GM18507 (cell line): ENCODE measurements at places on chromosomes 7 and 10.

GRCh38 chr7:6237011-6237410, 35.4 kb downstream of the CYTH3 start:
- DNase-seq = no peak

DNA sequence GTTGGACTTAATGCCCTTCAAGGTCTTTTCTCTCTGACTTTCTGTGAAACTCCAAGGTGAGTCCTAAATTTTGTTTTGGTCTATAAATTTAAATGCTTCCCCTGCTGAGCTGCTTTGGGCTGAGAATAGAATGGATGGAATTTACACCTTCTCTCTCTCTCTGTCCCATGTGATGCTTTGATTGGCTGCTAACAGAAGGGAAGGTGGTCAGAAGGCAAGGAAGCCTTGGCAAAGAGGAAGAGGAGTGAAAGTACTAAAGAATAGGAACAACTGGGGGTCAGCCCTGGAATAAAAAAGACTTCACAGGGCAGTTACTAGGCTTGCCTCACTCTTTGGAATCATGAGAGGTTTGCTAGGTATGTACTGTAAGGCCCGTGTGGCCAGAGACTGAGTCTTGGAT, 260.2 kb downstream of the AUTS2 start:
- DNase-seq = no peak

GRCh38 chr7:673681-674453, 52.6 kb upstream of the DNAAF5 start:
- DNase-seq = no peak

DNA sequence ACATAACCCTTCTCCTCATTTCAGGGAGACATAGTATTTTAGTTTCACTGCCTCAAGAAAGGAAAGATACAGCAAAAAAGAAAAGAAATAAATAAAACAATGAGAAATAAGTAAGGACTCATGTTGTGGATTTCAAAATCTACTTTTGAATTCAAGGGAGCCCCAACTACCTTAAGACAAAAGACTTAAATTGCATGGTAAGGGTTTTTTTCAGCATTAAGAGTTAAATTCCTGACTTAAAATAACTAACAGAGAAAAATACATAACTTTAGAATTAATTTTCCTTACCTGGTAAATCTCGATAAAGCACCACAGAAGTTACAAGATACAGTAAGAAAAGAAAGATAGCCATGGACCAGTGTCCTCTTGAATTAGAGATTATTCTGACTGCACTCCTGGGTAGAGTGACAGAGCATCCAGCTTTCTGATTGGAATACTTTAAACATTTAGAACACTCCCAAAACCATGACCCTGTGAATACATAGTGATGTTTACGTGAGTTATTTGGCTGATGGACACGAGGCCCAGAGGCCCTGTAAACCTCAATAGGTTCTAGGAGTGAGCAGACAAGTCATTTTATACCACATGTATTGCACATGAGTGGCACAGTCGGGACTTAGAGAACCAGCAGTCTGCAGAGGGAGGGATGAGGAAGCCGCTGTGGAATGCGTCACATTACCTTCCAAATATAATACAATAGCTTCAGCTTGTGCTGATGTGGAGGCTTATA, 292.5 kb upstream of the SEMA3C start:
- no peak for DNase-seq

DNA sequence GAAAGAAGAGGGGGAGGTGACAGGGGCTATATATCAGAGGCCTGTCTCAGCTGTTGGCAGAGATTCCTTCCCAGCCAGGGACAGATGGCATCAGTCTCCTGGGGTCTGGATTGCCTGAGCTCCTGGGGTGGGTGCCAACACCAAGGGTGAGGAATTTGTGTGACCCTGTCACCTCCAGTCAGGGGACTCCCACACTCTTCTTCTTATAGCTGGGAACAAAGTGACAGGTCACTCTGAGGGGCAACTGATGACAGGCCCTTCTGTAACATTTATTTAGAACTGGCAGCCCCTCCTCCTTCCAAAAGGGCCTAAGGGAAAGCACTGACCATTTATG, 53.7 kb upstream of the DUSP5 start:
- no peak for DNase-seq
